Type B pancreatic cell (in vitro differentiated cells): ENCODE measurements at places on chromosomes 7 and 10. TPM values are rescaled to one million over a fixed set of nuclear protein-coding genes. Genes with fewer than 3 reads are reported as not detected.

Gene SEMA3D
- 52.9 and 87.6 TPM in 2 replicates for total RNA-seq

Gene HMX2
- total RNA-seq, result 0.19 TPM in 1 of 2 replicates, not detected in the other

Gene TLX1
- 0.10 and 0.17 TPM in 2 replicates for total RNA-seq

- DNase-seq, result no peak
Measured at GRCh38 chr7:134478707-134479106, 19.8 kb upstream of the AKR1B1 start.

- no peak for DNase-seq
Measured at GRCh38 chr10:22244001-22244400, 26.2 kb upstream of the EBLN1 start.
